ENCODE measurements at places on chromosomes 1 and 21. TPM values are rescaled to one million over a fixed set of nuclear protein-coding genes. Genes with fewer than 3 reads are reported as not detected.

DNA sequence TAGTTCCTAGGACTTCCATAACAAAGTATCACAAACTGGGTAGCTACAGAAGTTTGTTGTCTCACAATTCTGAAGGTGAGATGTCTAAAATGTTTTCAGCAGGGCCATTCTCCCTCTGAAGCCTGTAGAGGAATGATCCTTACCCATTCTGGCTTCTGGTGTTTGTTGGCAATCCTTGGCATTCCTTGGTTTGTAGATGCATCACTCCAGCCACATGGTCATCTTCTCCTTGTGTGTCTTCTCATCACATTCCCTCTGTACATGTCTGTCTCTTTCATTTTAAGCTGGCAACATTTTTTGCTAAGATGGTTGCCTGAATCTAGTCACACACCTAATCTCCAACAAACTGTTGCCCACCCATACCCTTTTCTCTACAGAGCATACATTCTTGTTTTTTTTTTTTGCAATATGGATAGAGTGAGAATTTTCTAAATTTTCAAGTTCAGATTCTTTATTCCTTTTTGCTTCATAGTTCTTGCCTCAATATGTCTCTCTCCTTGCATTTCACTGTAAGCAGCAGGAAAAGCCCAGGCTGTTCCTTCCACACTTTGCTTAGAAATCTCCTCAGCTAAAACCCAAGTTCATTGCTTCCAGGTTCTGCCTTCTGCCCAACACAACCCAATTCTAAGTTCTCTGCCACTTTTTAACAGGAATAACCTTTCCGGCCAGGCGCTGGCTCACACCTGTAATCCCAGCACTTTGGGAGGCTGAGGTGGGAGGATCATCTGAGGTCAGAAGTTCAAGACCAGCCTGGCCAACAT, 18.3 kb downstream of the ZBED6 start:
- no peak for DNase-seq

Gene LEFTY2
- not detected for polyA plus RNA-seq

DNA sequence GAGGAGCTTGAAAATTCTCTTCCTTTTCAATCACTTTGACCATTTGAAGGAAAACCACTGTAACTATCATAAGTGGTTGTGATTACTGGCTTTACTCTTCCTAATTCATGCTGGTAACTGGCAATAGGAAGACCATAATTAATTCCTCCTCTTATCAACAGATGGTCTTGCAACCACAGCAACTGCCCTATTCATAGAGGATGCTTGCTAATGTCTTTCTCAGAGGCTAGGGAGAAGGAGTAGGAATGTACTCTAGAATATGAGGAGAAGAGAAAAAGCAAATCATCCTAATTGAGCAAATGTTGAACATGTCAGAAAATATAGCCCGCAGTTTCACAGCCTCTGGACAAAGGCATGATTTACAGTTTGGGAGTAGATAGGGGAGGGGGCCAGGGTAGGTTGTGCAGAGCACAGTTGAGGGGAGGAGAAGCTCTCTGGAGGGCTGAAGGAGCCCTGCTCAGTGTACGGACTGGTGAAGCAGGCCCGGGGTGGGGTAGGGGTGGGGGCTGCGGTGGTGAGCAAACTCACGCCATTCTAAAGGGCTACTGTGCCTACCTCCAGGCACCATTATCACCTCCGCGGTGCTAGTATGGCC, 192.9 kb downstream of the PCP4 start:
- no peak for DNase-seq

DNA sequence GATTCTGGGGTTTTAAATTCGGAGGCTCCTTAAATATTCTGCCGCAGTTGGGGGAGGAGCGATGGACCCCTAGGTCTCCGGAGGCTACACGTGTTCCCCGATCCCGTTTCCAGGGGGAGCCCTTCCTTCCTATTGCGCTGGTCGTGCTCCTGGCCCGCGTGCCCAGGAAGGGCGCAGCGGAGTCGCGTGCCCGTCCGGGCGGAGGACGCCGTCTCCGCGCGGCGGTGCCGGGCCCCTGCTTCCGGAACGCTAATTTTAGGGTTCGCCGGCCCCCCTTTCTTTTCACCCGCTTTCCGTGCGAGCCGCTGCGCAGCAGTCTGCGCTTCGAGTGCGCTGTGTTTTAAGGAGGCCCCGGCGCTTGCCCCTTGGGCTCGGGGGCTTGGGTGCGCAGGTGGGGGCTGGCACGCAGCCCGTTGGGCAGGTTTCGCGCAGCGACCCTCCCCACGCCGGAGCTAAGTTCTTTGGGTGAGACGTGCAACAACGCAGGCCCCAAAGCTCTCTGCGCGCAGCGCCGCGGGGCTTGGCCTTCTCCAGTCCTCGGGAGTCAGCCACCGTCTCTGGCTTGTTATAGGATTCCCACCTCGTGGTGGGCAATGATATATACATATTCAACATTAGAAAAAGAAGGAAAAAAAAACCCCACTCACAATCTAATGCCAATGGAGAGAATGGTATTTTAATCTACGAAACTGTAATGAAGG, 43.5 kb upstream of the DNAJC6 start:
- DNase-seq = no peak

DNA sequence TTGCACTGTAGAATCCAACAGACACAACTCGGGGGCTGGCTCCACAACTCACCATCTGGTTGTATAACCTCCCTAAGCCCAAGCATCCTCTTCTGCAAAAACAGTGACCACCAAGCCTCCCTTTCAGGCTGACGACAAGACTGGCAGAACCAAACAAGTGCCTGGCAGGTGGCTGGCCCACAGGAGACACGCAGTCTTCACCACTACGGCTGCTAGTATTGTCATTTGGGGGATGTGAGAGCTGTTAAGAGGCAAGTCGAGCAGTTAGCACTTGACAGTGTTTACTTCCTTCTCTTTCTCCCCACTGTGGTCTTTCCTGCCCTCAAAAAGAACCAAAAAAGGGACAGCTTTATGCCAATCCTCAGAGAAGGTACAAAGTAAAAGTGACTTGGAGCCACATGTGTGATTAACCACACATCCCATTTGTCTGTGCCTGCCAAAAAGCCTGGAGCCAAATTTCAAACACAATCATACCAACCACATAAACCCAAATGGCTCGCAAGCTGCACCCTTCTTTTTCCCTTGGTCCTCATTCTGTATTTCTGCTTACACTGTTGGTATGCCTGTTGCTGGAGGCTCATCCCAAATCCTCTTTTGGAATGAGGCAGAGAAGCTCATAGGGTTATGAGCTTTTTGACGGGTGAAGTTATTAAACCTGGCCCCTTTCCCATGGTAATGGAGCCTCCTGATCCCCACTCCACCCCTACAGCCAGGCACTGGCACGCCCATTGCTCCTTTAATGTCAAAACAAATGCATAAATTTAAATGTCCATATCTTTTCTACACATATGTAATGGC, 94.1 kb downstream of the TGFBR3 start:
- no peak for DNase-seq

Gene CA14
- not detected for polyA plus RNA-seq

Gene CFHR2
- not detected for polyA plus RNA-seq

Gene TAS1R1
- 0.04 TPM for polyA plus RNA-seq

GRCh38 chr1:234970731-234971476, 157.7 kb downstream of the TOMM20 start:
- no peak for DNase-seq

DNA sequence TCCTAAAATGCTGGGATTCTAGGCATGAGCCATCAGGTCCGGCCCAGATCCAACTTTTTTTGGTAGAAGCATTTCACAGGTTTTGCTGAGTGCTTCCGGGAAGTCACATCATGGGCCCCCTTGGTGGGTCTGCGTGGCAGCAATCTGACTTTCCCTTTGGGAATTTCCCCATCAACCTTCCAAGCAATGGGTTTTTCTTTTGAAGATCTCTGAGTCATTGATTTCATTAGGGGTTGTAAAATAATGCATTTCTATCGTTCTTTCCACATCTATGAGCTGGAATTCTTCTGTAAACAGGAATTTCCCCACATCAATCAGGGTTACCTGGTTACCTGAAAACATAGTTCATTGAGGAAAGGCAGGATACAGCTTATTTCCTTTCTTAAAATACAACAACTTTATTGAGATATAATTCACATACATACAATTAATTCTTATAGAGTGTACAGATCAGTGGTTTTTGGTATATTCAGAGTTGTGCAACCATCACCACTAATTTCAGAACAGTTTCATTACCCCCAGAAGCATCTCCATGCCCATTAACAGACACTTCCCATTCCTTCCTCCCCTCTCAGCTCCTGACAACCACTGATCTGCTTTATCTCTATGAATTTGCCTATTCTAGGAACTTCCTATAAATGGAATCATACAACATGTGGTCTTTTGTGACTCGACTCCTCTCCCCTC, 9.9 kb upstream of the ZBTB17 start:
- no peak for DNase-seq

Gene FNDC10
- 4.0 TPM for polyA plus RNA-seq

DNA sequence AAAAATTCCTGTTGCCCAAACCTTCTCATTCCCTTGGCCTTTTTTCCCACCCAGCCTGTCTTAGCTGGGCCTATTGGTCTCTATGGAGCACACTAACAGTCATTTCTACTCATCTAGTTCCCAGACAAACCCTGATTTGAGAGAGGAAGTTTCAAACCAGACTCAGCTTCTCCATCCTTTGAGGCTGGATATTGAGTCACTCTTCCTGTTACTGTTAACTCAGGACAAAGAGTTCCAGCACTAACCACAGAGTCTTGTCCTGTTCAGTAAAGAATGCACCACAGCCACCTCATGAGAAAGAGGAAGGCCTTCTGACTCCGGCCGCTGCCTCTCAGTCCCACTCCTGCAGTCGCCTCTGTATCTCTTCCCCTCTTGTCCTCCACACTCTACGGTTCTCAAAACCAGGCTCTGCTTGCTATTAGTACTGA, 137.8 kb downstream of the PTPRC start:
- DNase-seq = no peak

Measured in A549 (cell line).